Stimulated activated CD4-positive, alpha-beta T cell treated with anti-CD3 and anti-CD28 coated beads, Interleukin-12 subunit alpha, Interleukin-12 subunit beta, amount 100 ng/mL, for 4 hours (primary cell): ENCODE measurements at places on chromosomes 2 and 18.

DNA sequence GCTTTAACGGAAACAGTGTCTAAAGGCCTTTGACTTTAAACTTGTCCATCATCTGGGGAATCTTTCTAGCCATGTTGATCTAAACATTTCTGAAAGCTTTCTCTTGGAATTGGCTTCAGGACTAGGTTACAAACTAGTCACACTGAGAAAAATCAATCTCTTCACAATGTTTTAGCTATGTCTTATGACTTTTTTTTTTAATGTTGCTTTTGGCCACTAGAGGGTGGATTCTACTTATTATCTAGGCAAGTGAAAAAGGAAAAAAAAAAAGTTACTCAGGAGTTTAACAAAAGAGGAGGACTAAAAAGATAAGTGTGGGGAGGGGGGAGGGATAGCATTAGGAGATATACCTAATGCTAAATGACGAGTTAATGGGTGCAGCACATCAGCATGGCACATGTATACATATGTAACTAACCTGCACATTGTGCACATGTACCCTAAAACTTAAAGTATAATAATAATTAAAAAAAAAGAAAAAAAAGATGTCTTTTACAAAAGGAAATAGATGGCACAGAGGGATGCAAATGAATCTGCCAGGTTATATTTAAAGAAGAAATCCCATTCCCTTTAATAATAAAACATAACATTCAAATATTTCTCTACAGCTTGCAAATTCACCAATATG, 160.4 kb upstream of the PID1 start:
- no peak for DNase-seq

GRCh38 chr2:20025065-20025786, 12.8 kb upstream of the MATN3 start:
- no peak for DNase-seq

- no peak for DNase-seq
These were observed 88.0 kb downstream of the AQP4 start for GRCh38 chr18:26777351-26778053.

- DNase-seq = no peak
These were observed 78.6 kb downstream of the RFTN2 start for GRCh38 chr2:197596766-197597165.

GRCh38 chr2:240356700-240357640, 78.5 kb upstream of the GPC1 start:
- no peak for DNase-seq

DNA sequence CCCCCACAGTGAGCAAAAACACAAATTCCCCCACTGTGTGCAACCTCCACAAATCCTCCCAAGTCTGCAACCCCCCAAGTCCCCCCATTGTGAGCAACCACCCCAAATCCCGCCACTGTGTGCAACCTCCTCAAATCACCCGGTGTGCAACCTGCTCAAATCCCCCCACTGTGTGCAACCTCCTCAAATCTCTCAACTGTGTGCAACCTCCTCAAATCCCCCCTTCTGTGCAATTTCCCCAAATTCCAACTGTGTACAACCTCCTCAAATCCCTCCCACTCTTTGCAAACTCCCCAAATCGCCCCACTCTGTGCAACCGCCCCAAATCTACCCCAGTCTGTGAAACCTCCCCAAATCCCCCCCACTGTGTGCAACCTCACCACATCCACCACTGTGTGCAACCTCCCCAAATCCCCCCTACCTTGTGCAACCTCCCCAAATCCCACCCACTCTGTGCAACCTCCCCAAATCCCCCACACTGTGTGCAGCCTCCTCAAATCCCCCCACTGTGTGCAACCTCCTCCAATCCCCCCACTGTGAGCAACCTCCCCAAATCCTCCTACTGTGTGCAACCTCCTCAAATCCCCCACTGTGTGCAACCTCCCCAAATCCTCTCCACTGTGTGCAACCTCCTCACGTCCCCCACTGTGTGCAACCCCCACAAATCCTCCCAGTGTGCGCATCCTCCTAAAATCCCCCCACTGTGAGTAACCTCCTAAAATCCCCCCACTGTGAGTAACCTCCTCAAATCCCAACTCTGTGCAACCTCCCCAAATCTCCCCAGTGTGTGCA, 115.2 kb downstream of the TPO start:
- no peak for DNase-seq

GRCh38 chr2:27645197-27645596, 16.3 kb downstream of the GPN1 start:
- no peak for DNase-seq

GRCh38 chr2:41705634-41706033, 342.2 kb upstream of the PKDCC start:
- no peak for DNase-seq

DNA sequence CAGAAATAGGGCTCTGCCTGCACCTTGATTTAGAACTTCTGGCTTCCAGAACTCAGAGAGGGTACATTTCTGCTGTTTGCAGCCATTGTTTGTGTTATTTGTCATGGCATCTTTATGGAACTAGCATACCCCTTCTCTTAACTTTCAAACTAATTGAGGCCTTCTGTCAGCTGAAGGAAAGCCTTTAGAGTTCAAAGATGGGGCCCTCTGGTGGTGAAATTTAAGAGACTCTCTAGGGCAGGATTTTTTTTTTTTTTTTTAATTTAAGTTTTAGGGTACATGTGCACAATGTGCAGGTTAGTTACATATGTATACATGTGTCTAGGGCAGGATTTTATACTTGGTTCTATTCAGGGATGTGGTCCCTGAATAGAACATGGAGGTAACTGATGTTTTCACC, 260.6 kb upstream of the LINC00305 start:
- DNase-seq = no peak

- no peak for DNase-seq
These were observed 76.7 kb downstream of the GFPT1 start for GRCh38 chr2:69310111-69311023.

DNA sequence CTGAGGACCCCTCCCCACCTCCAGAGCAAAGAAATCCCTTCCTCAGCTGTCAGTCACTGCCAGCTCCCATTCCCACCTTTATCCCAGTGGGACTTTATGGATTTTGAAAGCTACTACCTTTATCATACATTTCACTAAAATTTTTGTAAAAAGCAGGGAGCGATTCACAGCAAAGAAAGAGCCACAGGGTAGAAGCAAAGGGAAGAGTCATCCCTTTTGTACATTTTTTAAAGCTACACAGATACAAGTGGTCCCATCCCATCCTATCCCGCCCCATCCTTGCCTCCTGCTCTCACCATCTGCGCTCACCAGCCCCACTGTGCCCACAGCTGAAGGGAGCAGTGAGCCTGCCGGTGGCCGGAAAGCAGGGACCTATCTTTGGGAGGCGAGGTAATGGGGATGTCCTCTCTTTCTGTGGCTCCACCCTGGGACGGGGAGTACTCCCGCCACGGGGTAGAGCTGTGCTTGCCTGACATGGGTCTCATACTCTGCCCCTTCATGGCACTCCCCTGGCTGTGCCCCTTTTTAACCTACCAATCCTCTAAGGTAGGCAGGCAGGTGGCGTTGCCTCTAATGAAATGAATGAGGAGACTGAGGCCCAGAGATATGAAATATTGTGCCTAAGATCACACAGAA, 13.2 kb downstream of the SH2D6 start:
- DNase-seq = no peak

DNA sequence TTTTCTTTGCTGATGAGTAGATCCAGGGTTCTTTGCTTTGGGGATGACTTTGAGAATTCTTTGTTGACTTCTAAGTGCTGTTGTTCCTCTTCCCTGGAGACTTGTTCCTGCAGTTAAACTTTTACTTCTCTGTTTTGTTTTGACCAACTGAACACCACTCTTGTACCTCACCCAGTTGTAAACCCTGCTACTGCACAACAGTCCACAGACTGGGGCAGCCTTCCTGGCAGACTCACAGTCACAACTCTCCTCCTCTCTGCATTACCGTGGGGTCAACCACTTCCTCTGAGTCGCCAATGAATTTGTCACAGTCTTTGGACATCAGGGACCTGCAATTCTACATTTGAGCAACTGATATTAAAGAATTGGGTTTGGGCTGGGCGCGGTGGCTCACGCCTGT, 3.8 kb upstream of the SLC8A1 start:
- no peak for DNase-seq

DNA sequence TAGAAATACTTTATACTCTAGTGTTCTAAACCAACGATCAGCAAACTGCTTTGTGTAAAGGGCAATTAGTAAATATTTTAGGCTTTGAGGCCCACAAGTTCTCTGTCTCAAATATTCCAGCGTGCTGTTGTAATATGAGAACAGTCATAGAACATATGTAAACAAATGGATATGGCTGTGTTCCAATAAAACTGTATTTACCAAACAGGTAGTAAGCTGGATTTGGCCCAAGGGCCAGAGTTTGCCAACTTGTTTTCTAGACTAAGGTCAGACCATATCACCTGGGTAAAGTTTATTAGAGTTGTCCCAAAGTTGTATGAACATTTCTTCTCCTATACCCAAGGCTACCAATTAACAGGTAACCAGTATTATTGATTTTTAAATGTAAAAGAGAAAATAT, 303.2 kb upstream of the MC4R start:
- DNase-seq = no peak

DNA sequence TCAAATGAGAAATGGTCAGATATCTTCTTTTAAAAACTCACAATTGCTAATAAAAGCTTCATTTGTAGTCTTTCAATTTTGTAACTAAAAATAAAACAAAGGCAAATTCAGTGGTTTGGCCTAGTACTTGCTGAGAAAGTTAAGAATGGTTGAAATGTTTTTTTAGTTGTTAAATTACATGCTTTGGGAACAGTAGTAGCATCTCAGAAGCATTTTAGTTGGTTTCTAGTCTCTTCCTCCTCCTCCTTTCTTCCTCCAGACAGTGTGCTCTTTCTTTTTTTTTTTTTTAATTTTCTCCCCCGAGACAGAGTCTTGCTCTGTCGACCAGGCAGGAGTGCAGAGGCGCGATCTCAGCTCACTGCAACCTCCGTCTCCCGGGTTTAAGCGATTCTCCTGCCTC, 9.8 kb downstream of the TRAK2 start:
- DNase-seq = no peak

- DNase-seq = no peak
These were observed 16.6 kb downstream of the LRP2 start for GRCh38 chr2:169345486-169346437.

DNA sequence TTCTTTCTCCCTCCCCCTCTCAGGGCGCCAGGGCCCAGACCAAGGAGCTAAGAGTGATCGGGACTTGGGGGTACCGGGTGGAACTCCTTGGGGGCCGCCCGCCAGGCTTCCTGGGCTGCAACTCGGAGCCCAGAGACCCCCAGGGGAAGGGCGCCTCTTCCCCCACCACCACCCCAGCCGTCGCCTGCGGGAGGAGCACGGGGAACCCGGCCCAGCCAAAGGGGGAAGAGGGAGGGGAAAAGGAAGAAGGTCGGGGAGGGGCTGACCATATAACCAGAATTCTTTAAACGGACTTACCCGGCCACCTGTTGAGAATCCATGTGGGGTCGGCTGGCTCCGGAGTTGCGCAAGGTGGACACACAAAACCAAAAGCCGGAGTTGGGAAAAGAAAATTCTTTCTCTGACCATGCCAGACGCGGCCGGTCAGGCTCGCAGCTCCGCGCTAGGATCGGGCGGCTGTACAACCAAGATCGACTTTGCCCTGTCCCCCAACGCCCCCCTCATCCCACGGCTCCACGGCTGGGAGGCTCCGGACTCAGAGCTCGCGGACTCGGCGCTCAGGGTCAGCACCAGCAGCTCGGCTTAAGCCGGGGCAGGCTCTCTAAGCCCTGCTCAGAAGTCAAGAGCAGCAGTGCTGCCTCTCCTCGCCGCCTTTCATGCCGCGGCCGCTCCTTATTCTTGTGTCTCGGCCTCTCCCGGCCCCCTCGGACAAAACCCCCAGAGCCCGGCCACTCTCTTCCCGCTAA, 6.3 kb upstream of the SIX3 start:
- no peak for DNase-seq

DNA sequence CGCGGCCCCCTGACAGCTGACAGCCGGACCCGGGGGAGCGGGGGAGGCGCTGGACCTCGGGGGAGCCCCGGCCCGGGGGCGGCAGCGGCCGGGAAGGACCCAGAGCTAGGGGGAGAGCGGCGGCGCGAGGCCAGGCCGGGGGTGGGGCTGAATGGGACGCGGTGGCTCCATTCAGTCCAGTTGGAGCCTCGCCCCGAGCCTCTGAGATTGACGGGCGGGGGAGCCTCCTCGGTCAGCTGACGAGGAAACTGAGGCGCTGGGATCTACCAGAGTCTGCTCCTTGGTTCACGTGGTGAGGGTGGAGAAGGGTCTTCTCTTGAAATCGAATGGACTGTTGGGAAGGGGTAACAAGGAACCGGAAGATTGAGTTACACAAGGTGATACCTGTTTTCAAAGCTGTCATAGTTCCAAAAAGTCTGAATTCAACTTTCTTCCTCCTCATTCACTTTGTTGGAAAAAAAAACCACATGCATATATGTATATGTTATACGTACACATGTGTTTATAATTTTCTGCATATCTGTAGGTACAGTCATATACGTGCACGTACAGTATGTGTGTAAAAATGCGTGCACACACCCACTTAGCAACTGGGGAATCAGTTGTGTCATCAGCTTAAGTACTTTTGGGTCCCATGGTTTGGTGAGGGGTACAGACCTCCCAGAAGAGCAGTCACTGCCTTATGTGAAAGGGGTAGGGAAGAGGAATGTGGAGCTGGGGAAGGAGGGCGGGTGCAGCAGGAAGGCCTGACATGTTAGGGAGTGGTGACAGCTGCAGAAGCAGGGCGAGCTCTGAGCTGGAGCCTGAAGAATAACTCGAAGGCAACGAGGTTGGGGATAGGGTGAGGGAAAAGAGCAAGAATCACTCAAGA, 628 bp downstream of the PPP1R7 start:
- no peak for DNase-seq

DNA sequence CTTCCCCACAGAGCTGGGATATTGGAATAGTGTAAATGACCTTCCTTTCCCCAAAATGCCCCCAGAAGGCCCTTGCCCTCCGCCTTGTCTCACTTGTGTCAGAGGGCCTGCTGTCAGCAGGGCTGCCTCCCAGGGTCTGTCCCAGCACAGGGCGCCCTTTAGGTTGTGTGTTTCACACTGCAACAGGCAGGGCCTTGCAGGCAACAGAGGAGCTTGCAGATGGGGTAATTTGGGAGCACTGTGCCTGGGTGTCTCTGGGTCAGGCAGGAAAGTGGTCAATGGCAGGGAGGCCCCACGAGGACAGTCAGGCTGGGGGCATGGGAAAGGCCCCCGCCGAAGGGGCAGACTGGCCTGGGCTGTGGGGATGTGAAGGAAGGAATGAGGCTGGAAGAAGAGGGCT, 130.7 kb downstream of the ASB1 start:
- no peak for DNase-seq

GRCh38 chr2:106537791-106538191, 50.6 kb downstream of the CD8B2 start:
- DNase-seq = no peak

GRCh38 chr2:36432479-36432878, 76.9 kb downstream of the CRIM1 start:
- no peak for DNase-seq

DNA sequence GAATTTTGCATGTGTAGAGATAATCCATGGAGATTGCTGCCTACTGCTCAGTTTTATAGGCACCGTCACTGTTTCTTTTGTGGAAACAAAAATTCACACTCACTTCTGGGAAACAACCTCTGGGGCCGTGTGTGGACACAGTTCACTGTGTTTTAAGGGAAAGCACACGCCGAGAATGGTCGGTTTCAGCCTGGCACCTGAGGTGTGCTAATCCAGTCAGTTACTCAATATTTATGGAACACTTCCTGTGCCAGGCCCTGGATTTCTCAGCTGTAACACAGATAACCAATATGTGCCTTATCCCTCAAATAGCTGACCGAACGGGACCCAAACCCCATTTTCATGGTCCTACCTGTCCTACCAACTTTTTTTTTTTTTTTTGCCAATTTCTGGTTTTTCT, 179.6 kb downstream of the MGAT5 start:
- no peak for DNase-seq
